Occipital lobe (tissue), 3 donors: ENCODE measurements at places on chromosomes 16 and 17. TPM values are rescaled to one million over a fixed set of nuclear protein-coding genes. Genes with fewer than 3 reads are reported as not detected.

DNA sequence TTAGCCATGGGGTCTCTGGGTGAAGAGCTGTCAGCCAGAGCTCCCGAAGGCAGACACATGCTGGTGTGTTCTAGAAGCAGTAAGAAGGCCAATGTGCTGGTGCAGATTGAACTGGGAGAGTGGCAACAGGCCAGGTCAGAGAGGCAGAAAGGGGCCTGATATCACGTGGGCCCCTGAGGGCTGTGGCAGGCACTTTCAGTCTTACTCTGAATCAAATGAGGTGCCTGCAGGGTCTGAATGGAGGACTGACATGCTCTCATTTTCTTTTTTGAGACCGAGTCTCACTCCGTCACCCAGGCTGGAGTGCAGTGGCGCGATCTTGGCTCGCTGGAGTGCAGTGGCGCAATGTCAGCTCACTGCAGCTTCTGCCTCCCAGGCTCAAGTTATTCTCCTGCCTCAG, 293.8 kb downstream of the ABCC12 start:
- DNase-seq: no peak

DNA sequence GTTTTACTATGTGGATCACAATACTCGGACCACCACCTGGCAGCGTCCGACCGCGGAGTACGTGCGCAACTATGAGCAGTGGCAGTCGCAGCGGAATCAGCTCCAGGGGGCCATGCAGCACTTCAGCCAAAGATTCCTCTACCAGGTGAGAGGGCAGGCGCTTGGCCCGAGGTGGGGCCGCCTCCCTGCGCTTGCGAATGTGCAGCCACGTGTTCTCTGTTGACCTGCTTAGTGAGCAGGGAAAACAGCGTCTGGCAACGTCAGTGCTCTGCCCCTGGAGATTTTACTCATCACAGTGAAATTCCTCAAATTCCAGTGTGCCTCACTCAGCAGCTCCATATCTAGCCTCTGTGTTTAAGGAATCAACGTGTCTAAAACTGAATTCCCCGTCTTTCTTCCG, 33.4 kb upstream of the CLEC18A start:
- DNase-seq: no peak

DNA sequence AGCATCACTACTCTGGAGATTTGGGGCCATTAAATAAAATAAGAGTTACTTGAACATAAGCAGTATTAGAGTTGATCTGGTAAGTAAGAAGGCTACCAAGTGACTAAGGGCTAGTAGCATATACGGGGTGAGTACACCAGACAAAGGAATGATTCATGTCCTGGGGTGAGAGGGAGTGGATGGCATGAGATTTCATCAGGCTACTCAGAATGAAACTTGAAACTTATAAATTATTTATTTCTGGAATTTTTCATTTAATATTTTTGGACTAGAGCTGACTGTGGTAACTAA, 2.3 kb downstream of the SLFN5 start:
- DNase-seq: no peak

- DNase-seq: no peak
Measured at GRCh38 chr17:17253406-17253805, 16.4 kb upstream of the FLCN start.

GRCh38 chr17:28612936-28613872, 781 bp downstream of the RSKR start:
- no peak for DNase-seq

DNA sequence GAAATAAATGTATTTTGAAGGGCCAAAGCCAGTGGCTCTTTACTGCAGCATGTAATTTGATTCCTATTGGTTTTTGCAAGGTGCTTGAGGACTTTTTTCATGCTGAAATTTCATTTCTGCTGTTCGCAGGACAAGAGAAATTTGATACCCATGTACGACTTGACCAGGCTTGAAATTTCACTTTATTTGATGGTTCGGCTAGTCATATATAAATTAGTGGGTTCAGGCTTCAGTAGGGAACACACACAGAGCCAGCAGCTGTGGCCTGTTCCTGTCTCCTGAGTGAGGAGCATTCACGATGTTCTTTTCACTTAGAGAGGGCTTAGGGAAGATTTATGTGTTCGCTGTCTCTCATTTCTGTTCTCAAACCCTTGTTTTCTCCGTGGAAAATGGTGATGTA, 258.4 kb upstream of the CACNG5 start:
- no peak for DNase-seq

DNA sequence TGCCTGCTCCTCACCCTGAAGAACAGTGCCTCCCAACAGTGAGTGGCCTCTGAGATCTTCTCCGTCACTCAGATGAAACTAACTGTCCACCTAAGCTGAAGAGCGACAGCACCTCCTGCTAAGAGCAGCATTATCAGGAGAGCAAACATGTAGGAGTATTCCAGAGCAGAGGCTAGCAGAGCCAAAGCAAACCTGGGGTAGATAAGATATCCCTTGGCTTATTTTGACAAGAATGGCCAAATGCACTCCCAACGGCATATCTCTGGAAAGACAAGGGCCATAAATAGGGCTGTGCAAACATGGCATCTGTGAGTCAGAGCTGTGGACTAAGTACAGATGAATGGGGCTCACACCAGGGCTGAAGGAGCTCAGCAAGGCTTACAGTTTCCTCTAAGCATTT, 96.3 kb downstream of the NDEL1 start:
- no peak for DNase-seq

DNA sequence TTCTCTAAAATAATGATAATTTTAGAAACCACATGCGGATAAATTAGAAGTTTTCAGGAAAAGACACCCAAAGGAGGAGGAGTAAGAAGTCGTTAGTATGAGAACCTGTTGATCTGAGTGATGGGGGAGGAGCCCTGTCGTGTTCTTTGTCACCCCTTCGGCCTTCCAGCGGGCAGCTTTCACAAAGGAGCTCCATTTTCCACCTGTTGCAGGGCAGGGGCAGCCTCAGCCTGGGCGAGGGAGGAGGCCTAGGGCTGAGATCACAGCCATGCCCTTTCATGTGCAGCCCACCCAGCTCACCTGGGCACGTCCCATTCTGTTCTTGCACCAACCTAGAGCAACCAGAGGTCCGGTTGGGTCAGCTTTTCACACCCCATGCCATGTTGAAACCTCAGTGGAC, 5.3 kb downstream of the DUSP14 start:
- no peak for DNase-seq

GRCh38 chr16:55282441-55282840, 41.6 kb upstream of the IRX6 start:
- DNase-seq: no peak

- no peak for DNase-seq
Measured at GRCh38 chr16:17469011-17469740, 1.6 kb downstream of the XYLT1 start.

DNA sequence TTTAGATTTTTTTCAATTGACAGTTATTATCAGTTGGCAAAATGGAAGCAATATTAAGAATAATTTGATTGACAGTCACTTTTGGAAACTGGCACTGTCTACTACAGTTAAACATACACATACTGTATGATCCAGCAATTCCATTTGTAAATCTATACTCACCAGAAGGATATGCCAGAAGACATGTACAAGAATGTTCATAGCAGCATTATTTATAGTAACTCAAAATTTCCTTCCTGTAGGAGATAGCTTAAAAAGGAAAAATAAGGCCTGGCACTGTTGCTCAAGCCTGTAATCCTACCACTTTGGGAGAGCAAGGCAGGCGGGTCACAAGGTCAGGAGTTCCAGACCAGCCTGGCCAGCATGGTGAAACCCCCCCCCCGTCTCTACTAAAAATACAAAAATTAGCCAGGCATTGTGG, 89.3 kb downstream of the VMP1 start:
- DNase-seq: no peak

DNA sequence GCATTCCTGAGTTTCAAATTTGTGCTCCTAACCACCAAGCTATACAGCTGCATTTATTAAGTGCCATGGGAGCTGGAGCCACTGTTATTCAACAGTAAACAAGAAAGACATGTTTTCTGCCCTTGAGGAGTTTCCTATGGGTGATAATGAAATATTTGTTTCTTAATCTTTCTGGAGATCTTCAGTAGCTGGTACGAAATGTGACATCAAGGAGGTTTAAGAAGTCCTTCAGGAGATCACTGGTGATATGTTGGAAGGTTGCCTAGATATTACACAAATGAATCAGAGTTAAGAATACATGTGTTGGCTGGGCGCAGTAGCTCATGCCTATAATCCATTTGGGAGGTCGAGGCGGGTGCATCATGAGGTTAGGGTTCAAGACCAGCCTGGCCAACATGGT, 14.9 kb downstream of the RHOT1 start:
- DNase-seq: no peak

GRCh38 chr16:81996664-81997509, 14.4 kb downstream of the SDR42E1 start:
- DNase-seq: no peak

DNA sequence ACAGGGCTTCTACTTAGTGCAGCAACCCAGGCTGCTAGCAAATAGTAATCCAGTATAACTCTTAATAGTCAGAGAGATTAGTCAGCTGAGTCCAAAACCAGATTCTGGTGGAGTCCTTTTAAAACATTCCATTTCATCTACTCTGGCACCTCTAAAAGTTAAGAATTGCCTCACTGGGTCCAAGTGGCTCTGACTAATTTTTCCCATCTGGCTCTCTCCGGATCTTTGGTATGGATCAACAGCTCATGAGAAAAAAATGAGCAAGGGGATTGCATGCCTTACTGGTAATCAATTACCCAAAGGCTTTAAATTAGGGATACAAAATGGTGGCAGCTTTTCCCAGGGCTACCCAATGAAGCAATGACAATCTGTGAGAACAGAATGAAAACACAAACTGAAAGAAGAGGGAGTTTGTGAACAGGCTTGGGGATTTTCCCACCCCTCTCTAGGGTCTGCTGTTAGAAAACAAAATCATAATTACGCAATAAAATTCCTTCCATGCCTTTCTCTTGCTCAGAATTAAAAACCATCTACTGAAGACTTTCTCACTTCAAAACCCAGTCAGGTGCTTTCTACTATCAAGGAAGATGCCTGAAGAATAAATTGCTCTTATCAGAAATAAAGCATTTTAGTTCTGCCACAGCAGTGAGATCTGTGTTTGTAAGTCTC, 84.6 kb upstream of the PMFBP1 start:
- DNase-seq: no peak

DNA sequence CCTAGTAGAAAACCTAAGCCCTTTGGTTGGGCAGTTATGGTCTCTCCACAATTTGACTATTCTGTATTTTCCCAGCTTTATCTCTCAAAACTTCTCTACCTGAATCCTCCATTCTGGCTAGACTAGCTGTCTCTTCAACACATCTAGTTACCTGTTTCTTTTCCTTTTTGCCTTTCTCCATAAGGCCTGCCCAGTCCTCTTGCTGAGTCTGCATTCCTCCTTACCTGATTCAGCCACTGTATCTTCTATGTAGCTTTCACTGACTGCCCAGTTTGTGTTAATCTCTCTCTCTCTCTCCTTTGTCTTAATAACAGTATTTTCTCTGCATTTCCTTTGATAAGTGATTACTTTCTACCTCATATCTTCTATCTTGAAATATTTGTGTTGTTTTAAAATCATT, 2.1 kb upstream of the EVI2A start:
- DNase-seq: no peak

DNA sequence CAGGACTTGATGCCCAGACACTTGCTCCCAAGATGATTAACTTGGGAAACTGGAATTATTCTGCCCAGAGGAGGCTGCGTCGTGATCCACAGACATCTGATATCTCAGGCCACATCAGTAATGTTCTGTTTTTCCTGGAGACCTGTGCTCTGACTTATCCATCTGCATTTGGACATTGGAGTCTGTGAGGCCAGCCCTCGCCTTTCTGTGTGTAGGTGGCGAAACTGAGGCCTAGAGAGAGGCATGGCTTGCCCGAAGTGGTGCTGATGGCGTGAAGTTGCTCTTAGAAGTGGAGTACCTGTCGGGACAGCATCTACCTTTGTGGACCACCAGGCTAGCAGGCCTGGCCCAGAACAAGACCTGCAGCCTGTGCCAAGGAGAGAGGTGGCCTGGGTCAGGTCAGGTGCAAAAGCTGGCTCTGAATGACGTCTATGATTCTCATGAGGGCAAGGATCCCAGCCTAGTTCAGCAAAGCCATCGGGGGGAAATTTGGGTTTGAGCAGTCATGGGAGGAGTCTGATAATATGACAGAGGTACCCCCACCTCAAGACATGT, 186.8 kb upstream of the ZNF469 start:
- no peak for DNase-seq

- DNase-seq: no peak
Measured at GRCh38 chr17:64572682-64573154, 65.9 kb downstream of the CEP95 start.

DNA sequence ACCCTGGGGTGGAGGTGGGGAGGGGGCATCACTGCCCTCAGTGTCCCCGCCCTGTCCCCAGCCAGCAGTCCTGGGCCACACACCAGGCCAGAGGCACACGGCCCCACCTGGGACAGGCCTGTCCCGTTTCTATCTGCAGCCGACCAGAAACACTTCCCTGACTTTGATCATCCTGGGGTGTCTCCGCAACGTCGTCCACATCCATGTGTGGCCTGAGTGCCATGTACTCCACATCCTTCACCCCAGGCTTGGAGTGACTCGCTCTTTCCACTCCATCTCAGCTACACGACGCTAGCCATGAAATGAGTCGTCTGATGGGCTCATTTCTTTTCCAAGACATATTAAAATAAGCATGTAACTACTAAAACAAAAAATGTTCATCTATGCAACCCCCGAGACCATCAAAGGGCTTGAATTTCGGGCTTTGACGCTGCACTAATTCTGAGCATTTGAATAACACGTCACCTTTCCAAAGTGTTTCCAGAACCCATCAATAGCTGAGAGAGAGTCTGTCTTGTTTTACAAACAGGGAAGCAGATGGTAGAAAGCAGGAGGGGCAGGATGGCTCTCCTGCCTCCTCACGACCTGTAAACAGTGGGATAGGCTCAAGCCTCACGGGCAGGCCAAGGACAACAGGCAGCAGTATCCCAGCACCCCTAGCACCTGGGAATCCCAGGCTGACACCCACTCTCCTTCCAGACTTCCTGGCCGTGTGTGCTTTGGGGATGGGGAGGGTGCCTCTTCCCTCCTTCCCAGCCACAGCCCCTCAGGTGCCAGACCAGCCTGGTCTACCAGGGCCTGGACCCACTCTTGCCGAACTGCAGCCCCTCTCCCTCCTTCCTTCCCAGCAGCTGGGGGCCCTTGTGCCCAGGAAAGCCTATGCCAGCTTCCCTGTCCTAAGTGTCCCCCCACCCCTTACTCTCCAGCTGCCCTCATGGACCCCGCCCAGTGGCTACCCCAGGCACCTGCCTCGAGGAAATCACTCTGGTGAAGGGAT, 20.0 kb upstream of the RASD1 start:
- DNase-seq: no peak

C16orf96 gene
- not detected for total RNA-seq

G6PC1 gene
- not detected for total RNA-seq

HIRIP3 gene
- 13.1 TPM for total RNA-seq

MYOCD gene
- 0.16 TPM for total RNA-seq

RMI2 gene
- total RNA-seq: 4.1 TPM

HS3ST3A1 gene
- total RNA-seq: 0.16 TPM

PPP1R27 gene
- total RNA-seq: not detected

VAT1L gene
- total RNA-seq: 13.4 TPM
